ENCODE measurements at places on chromosomes 1 and 21.

GRCh38 chr1:17520041-17520440, 19.5 kb upstream of the ARHGEF10L start:
- DNase-seq: no peak

DNA sequence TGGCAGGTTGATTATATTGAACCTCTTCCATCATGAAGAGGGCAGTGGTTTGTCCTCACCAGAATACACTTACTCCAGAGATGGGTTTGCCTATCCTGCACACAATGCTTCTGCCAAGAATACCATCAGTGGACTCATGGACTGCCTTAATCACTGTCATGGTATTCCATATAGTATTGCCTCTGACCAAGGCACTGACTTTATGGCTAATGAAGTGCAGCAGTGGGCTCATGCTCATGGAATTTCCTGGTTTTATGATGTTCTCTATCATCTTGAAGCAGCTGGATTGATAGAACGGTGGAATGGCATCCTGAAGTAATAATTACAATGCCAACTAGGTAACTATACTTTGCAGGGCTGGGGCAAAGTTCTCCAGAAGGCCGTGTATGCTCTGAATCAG, 16.6 kb upstream of the GBP6 start:
- DNase-seq: no peak

DNA sequence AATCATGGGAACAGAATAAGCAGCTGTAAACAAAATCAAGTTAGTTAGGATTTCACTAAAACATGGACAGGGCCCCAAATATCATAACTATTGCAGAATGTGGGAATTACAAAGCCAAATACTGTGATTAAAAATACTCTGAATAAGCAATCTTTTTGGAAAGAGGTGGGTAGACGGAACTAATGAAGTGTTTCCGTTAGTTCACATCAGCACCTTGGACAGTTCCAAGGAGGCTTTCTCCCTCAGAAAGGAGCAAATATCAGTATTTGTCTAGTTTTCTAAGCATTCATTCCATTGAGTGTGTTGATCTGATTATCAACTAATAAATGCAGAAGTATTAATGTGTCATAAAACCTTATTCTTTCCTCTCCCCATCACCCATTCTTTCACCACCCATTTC, 97.4 kb downstream of the FAM78B start:
- DNase-seq: no peak

DNA sequence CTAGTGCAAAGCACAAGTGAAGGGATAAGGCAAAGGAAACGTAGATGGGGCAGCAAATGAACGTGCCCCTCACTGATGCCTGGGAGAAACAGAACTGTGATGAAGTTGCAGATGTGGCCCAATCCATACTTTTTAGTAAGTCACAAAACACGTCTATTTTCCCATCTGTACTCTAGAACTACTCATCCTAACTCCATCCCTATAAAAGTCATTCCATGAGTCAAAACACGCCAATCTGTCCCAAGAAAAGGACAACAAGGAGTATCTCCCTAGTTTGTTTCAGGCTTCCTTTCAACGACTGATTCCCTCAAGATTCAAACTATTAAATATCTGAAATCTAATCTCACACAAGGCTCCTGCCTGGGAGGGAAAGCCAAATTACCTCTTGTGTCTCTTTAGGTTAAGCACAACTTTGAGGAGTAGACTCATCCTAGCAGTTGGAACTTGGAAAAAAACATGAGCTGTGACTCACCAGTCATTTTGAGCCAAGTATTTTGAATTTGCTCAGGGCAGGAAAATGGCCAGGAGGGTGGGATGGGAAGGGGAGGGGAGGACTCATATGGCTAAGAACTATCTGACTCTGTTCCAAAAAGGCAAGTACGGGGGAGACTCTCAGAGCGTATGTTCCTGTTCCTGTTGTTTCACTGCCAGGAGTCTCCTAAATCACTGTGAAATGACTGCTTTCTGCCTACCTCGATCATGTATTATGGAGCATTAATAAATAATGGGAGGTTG, 214.5 kb upstream of the CAMK1G start:
- DNase-seq: no peak

DNA sequence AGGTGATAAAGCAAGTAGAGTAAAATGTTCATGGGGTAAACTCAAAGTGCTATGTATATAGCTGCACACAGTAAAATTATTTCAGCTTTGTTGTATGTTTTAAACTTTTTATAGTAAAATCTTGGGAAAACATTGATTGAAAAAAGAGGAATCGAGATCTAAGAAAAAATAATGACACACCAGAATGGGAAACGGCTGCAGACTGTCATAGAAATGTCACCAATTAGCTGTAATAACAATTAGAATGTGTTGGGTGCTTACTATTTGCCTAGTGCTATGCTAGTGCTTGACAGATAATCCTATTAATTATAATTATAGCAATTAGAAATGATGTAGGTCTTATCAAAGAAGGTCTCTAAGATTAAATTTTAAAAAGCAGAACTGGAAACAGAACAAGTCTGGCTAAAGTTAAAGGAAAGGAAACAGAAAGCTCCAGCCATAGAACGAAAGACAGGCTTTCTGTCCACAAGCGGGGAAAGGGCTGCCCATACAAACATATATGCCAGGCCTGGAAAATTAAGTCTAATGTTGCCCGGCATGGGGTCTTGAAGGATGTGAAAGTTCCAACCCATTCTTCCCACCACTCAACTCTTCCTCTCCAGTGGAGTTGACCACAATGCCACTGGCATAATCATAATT, 5.0 kb downstream of the PCNX2 start:
- DNase-seq: no peak

- DNase-seq: no peak
Observed at GRCh38 chr21:30437010-30437565, 3.0 kb upstream of the KRTAP15-1 start.
